Memory B cell (primary cell): ENCODE measurements at places on chromosomes 5 and 9.

GRCh38 chr5:2013301-2014057 is 130.8 kb upstream of the IRX4 start:
- no peak for DNase-seq

DNA sequence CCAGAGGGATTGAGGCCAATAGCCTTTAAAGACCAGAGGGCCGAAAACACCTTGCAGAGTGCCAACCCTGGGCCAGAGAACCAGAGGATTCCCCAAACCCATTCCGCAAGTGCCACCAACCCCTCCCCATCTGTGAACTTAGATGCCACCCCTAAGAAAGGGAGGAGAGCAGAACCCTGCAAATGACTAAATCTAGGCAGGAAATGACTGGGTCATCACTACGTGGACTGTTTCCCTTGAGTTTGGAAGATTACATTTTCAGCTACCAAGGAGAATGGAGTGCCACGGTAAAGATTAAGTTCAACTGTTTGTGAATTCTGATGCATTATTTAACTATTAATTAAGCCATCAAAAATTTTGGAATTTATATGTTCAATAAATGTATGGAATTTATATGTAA is 142.8 kb downstream of the ENC1 start:
- DNase-seq: no peak

- no peak for DNase-seq
Observed at GRCh38 chr9:4774209-4774608, 18.5 kb upstream of the RCL1 start.

DNA sequence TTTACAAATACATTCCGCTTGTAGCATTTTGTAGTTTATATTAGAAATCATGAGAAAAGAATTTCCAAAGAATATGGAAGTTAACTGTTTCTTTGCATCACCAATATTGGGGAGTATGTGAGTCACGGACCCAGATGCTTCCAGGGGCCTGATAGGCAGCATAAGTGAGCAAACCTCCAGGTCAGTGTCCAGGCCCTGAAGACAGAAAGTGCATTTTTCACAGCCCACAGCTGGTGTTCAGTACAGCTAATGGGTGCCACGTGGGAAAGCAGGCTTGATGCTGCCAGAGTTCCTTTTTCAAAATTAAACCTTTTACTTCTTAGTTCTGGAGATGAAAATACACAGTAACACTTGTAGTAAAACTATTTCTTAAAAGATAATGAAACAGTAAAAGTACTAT is 454.4 kb upstream of the ACTBL2 start:
- no peak for DNase-seq

GRCh38 chr5:74173241-74173640 is 467.3 kb downstream of the ENC1 start:
- DNase-seq: no peak

GRCh38 chr9:16102154-16102553 is 549.3 kb downstream of the CCDC171 start:
- DNase-seq: no peak

- DNase-seq: no peak
Observed at GRCh38 chr5:116510517-116510916, 64.1 kb downstream of the SEMA6A start.

DNA sequence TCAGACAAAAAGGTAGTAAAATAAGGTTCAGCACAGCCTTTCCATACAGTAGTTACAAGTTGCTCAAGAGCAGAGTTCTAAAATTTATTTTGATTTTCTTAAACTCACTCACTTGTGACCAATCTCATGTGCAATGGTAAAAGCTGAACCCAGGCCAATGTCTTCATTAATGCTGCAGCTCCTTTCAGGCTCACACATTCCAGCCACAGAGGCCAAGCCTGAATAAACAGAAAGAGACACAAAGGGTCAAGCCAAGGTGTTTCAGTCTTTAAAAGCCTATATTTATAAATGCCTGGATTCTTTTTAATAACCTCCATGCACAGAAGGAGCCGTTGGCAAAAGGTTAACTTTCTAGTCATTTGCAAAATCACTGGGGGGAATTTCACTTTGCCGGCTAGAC is 152.5 kb downstream of the ADAMTS6 start:
- DNase-seq: no peak

DNA sequence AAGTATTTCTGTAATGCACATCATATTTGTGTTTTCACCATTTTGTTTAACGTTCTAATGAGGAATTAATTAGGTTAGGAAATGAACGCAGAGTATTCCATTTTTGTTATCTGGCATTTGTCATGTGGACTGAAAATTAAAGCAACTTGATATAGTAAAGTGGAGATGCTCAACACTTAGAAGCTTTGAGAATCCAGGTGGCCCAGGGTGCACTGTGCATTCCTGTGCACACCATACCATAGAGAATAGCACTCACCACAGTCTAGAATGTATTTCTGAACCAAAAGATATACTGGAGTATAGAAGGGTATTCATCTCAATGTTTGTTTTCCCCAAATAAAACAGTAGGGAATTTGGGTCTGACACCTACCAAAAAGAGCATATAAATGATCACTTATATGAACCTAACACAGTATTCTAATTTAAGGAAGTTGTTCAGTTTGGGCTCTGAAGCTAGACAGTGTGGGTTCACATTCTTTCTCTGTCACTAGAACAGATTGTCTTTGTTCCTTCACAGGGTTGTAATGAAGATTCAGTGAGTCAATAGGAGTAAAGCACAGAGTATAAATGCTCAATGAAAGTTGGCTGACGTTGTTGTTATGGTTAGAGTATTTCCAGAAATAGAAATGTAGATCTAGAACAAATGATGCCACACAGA is 125.6 kb upstream of the DMRT1 start:
- no peak for DNase-seq

GRCh38 chr9:138112791-138113600 is 235.4 kb downstream of the CACNA1B start:
- no peak for DNase-seq

- DNase-seq: no peak
Observed at GRCh38 chr9:93650448-93650847, 74.1 kb downstream of the PHF2 start.

GRCh38 chr9:87836951-87837705 is 45.5 kb upstream of the SPATA31E1 start:
- DNase-seq: no peak

GRCh38 chr9:21744841-21745240 is 57.6 kb upstream of the MTAP start:
- DNase-seq: no peak

- DNase-seq: no peak
Observed at GRCh38 chr9:132559711-132560110, 22.7 kb upstream of the BARHL1 start.

GRCh38 chr9:81661339-81661738 is 28.0 kb downstream of the TLE1 start:
- DNase-seq: no peak

DNA sequence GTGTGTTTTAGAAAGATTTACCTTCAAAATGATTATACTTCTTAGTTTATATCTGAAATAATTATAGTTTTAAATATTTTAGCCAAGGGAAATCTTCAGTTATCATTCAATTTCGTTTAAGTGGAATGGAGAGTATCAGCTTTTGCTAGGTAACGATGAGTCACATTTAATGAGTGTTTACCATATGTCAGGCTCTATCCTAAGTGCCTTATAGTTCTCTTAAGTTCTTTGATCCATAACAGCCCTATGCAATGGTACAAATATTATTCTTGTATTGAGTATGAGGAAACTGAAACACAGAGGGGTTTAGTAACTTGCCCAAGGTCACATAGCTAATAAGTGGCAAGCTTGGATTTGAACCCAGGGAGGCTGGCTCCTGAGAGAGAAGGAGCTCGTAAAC is 37.5 kb upstream of the SHB start:
- DNase-seq: no peak

DNA sequence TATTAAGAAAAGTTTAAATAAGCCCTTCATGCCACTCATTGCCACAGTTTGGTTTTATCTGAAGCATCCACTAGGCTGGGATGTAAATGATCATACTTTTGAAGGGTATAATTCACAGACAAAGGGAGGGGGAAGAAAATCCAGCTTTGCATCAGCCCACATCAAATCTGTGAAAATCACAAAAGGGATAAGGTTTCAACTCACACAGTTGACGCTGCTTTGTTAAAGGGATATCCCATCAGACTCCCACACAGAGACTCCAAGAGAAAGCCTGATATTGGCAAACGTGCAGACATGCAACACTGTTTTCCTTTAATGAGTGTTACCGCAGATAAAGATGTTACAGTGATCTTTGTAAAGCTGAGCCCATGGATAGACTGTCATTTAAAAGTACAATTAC is 602.9 kb downstream of the TLE1 start:
- no peak for DNase-seq

- DNase-seq: no peak
Observed at GRCh38 chr5:136275601-136276000, 82.6 kb upstream of the SMIM32 start.

DNA sequence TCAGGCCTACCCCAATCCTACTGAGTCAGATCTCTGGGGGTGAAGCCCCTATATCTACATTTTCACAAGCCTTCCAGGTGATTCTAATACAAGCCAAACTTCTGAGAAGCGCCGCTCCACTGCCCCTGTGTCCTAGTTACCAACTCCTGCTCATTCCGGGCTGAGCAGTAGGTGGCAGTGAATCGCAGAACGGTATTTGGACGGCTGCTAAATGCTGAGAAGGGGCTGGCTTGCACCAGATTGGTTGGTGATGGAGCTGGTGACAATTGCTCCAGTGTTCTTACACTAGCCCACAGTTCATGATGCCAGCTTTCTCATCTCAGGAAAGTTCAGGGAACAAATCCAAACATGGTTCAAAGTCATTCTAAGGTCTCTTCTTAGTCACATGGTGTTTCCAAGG is 31.1 kb upstream of the FGF1 start:
- DNase-seq: no peak

GRCh38 chr5:5298841-5299541 is 123.5 kb upstream of the ICE1 start:
- DNase-seq: no peak

DNA sequence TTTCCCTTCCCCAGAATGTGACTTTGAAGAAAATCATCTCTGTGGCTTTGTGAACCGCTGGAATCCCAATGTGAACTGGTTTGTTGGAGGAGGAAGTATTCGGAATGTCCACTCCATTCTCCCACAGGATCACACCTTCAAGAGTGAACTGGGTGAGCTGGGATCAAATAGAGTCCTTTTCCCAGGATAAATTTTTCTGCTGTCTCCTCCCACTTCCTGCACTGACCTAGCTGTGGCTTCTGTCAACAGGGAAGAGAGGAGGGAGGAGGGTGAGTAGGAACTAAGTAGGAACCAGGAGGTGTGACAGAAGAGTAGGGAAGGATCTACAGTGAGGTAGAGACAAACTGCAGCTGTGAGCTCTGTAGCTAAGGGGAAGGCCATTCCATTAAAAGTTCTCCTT is 69.3 kb downstream of the MAMDC2 start:
- DNase-seq: no peak

DNA sequence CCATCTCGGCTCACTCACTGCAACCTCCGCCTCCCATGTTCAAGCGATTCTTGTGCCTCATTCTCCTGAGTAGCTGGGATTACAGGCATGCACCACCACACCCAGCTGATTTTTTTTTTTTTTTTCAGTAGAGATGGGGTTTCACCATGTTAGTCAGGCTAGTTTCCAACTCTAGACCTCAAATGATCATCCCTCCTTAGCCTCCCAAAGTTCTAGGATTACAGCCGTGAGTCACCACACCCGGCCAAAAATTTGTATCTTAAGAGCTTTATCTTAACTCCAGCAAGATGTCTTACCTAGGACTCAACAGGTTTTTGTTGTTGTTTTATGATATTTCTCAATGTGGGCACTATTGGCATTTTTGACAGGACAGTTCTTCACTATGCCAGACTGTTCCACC is 27.9 kb downstream of the LYRM7 start:
- no peak for DNase-seq

DNA sequence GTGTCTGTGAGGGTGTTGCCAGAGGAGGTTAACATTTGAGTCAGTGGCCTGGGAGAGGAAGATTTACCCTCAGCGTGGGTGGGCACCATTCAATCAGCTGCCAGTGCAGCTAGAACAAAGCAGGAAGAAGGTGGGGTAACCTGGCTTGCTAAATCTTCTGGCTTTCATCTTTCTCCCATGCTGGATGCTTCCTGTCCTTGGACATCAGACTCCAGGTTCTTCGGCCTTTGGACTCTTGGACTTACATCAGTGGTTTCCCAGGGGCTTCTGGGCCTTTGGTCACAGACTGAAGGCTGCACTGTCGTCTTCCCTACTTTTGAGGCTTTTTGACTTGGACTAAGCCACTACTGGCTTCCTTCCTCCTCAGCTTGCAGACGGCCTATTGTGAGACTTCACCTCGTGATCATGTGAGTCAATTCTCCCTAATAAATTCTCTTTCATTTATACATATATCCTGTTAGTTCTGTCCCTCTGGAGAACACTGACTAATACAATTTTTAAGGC is 38.1 kb downstream of the PBX3 start:
- no peak for DNase-seq

DNA sequence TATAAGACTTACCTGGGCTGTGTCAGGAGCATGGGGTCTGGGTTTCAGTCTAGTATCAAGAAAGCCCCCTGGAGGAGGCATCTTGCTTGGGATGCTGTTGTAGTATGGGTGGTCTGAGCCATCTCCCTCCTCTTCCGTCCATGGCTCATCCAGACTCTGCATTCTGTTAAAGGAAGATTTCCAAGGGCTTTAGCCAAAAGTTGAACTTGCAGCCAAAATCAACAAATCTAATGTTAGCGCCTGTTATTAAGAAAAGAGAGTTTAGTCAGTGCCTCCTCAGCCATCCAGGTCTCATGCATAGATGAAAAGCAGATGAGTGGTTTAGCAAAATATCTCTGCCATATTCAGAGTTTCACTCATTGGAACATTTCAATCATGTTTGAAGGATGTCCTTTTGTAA is 55.6 kb downstream of the S1PR3 start:
- DNase-seq: no peak

GRCh38 chr5:54653956-54654614 is 136.5 kb downstream of the SNX18 start:
- DNase-seq: no peak

DNA sequence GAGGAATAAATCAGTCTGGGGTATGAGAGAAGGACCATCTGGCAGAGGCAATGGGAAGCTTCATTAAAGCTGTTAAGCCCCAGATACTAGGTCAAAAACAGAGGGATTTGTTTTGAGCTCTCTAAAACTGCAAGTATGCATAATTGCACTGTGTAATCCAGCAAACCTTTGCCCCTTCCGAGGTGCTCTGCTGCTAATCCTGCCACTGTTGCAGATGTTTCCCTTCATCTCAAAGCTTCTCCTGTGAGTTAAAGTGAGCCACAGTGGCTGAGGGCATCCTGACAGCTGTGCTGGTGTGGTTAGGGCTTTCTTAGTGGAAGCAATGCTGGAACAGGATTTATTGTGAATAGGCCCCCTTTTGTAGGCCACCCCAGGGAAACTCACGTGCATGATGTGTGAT is 160.3 kb upstream of the TRPC7 start:
- DNase-seq: no peak
